ENCODE measurements at places on chromosomes 6 and 20. TPM values are rescaled to one million over a fixed set of nuclear protein-coding genes. Genes with fewer than 3 reads are reported as not detected.
A peak's percentile ranks its signal among the peaks of the same experiment; 100 is the strongest.

GRCh38 chr6:112539355-112539754 is 192.2 kb downstream of the RFPL4B start:
- no peak for DNase-seq

- no peak for DNase-seq
These were observed 140.5 kb downstream of the BTBD3 start for GRCh38 chr20:12058216-12058615.

DNA sequence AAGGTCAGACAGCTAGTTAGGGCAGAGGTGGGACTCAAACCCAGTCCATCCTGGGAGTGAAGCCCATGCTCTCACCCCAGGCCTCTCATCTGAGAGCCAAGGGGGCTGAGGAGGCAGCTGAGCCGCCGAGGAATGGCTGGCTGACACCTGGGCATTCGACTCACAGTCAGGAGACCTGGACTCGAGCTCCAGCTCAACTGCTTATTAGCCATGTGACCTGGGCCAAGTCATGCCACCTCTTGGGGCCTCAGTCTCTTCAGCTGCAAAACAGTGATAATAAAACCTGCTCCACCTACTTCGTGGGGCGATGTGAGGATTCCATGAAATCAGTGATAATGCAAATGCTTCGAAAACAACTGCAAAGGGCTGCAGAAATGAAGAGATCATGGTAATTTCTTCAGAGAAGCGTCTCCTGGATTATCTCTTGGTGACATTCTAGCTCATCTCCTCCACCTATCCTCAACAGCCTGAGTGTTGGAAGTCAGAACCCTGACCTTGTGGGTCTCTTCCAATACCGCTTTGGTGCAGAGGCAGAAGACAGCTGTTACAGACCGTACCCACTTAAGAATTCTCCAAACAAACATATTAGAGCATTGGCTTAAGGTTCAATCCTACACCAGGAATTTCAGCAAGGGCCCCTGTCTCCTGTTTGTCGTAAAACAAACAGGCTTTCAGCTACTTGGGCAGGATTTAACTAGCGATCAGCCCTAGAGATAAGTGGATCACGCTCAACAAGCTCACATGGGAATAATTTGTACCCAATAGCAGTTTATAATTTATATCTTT is 60.0 kb upstream of the PIM1 start:
- no peak for DNase-seq

DNA sequence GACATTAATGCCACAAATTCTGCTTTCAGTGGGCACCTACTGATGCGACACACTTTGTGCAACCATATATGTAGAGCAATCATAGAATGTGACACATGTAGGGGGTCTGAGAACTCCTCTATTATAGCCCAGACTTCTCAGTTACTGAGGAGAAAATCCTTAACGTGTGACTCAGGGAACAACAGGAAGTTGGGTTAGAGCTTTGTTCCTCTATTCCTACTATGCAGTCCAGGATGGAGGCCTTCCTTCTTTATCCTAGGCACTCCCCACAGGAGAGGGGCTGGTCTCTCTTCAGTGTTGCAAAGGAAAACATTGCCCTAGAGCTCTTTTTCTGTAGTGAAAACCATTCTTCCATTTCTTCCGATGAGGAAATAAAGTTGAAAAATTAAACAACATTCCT is 39.6 kb upstream of the RCAN2 start:
- no peak for DNase-seq

DNA sequence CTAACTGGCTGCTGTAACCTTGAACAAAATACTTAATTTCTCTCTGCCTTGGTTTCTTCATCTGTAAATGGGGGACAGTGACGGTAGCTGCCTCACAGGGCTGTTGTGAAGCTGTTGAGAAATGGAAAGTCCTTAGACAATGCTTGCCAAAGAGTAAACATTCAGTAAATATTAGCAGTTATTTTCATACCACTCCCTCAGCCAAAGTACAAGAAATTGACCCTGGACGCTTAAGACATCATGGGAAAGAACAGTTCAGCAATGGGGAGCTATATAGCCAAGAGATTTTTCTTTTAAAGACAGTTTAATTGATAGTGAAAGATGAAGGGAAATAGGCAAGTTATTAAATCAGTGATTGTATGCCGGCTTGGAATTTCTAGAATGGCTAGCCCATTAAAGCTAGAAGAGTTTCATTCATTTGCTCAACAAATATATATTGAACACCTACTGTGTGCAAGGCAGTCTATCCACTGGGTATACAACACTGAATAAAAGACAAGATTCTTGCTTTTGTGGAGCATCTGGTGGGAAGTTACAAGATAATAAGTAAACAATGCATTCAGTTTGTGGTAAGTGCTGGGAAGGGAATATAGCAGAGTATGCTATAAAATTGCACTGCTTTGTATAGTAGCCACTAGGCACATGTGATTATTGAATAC is 2.0 kb downstream of the CTNNBL1 start:
- no peak for DNase-seq

- no peak for DNase-seq
These were observed 5.1 kb upstream of the MBOAT1 start for GRCh38 chr6:20217324-20217855.

DNA sequence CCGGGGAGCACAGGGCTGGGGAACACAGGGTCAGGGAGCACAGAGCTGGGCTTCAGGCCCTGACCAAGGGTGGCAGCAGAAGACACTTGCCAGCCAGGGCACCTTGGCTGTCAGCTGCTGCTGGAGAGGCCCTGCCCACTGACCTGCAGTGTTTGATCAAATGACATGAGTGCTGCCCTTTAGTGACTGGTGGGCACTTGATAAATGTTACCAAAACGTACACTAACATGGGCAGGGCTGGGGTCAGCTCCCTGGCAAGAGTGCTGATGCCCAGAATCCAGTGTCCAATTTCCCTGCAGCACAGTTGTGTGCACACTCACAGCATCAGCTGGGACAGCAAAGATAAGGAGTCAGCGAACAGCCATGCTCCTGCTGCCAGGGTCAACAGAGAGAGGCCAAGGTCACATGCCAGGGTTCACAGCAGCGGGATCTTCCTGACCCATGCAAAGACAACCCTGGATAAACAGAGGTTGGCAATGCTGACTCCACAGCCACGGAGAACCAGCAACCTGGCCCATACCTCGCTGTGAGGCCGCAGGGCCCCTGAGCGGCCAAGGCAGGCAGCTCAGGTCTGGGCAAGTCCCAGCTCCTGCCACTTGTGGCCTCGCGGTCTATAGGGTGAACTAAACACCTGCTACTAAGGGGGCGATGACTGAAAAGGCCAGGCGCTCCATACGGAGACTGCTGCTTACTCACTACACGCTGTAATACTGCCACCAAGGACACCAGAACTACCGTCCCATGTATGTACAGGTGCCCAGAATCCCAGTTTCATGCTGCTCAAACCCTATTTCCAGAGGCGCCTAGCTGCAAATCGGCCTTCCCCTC is 46.3 kb downstream of the NINL start:
- DNase-seq: peak; percentile 50

GRCh38 chr6:21180155-21180554 is 413.4 kb upstream of the SOX4 start:
- DNase-seq: no peak

- DNase-seq: peak; percentile 68
These were observed 29.0 kb downstream of the SLC12A5 start for GRCh38 chr20:46057856-46058598.

- no peak for DNase-seq
These were observed 47.6 kb downstream of the MRPL14 start for GRCh38 chr6:44079672-44080071.

- DNase-seq: peak; percentile 92
These were observed 658 bp downstream of the RIN2 start for GRCh38 chr20:19758501-19759331.

- DNase-seq: no peak
These were observed 36.1 kb upstream of the FBXO30 start for GRCh38 chr6:145850671-145851070.

DNA sequence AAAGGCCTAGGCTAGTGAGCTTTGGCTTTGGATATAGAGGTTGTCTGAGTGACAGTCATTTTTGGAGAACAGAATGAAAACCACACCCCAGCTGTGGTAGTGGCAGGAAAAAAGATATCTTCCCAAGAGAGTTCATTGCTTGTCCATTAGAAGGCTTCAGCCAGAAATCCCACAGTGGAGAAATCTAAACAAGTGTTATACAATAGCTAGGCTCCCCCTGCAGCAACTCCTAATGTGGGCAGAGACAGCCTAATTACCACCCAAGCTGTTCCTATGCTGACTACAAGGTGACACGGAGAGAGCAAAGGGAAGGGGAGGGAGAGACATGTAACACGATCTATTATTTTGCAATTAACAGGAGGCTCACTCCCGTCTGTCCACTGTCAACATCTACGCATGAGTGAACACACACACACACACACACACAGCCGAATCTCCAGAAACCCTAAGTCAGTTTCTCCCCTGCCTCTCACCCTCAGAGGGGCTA is 147.5 kb upstream of the TCF21 start:
- no peak for DNase-seq

GRCh38 chr6:336159-337114 is 44.1 kb downstream of the DUSP22 start:
- DNase-seq: no peak

DNA sequence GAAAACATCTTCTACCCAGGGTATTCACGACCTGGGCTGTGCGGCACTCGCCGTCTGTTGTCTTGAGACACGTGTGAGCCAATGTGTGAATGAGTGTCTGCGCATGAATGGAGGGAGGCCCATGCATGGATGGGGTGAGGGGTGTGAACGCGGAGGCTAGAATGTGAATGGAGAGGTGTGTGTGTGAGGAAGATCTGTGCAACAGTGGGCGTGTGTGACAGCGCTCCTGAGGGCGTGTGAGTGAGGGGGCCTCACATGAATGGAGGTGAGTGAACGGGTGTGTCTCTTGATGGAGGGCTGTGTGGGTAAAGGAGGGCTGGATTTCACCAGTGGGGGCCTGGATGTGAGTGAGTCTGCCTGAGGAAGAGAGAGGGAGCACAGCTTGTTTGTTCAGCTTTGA is 146.0 kb downstream of the LRFN2 start:
- no peak for DNase-seq

- no peak for DNase-seq
These were observed 7.6 kb upstream of the SLC17A4 start for GRCh38 chr6:25746968-25747367.

- no peak for DNase-seq
These were observed 1152.3 kb upstream of the GJE1 start for GRCh38 chr6:140980265-140980887.

GRCh38 chr6:130602151-130602770 is 224.9 kb upstream of the SMLR1 start:
- no peak for DNase-seq

GRCh38 chr6:170179616-170180324 is 111.1 kb downstream of the DLL1 start:
- DNase-seq: no peak

- peak; percentile 21 for DNase-seq
These were observed 4.1 kb downstream of the FAM210B start for GRCh38 chr20:56362833-56363413.

DNA sequence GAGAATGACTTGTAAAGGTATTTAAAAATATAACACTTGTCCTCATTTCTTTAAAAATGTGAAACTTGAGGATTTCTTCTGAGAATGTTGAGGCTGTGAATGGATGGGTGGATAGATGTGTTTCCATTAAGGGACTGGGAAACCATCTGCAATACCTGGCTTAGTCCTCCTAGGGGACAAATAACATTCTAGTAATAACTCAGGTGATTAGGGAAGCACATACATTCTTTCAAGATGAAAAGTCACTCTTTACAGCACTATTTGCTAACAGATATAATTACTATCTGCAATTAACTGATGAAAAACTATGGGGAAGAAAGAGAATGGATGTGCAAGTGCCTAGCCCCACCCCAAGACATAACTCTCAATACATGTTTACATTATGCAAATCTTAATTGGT is 542.3 kb downstream of the CD83 start:
- DNase-seq: no peak

- DNase-seq: no peak
These were observed 24.4 kb upstream of the FKBP1A start for GRCh38 chr20:1417273-1417672.

GRCh38 chr6:25608558-25609174 is 43.3 kb upstream of the SCGN start:
- no peak for DNase-seq

- no peak for DNase-seq
These were observed 69.9 kb downstream of the AFDN start for GRCh38 chr6:167896648-167897047.

DNA sequence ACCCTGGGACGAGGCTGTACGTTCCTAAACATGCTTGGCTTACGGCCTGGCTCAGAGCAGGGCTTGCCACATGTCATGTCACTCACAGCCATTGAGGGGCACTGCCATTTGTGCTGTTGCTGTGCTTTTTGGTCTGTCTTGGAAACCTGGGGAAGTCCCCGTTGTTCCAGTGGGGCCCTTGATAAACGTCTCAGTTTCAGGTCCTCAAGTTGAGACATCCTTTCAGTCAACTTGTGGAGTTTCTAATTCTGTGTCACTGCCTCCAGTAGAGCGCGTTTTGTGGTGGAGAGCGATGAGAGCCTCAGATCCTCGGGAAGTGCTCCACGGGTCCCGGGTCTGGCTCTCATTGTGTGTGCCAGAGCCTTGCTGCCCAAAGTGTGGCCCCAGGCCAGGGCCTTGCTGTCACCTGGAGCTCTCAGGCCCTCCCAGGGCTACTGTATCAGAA is 43.0 kb upstream of the CCR6 start:
- DNase-seq: no peak

DNA sequence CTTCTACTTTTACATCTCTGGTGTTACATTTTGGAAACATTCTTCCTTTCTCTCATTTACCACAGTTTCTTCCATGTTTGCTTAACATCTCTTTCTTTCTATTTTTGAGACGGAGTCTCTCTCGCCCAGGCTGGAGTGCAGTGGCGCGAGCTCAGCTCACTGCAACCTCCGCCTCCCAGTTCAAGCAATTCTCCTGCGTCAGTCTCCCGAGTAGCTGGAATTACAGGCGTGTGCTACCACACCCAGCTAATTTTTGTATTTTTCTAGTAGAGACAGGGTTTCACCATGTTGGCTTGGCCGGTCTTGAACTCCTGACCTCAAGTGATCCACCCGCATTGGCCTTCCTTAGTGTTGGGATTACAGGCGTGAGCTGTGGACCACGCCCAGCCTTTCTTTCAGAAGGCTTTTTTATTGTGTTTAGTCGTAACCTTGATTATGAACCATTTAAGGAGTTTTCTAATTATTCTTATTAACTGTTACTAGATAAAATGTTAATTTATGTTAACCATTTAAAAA is 27.8 kb downstream of the MAP3K4 start:
- DNase-seq: no peak

DNA sequence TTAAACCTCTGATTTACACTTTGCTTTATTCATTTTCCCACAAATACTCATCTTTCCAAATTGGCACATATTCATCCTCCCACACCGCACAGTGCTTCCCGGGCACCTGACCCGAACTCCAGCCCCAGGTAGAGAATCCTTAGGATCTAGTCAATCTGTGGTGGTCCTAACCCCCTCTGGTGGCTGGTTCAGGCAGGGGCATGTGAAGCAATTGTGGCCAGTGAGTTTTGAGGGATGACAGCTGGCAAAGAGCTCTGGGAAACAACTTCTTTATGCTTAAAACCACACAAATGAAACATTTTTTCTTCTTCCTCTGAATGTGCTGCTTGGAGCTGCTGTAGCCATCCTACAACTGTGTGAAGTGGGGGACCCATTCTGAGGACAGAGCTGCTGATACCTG is 54.7 kb downstream of the ELOVL5 start:
- no peak for DNase-seq

The C20orf144 gene
- not detected for total RNA-seq

The COX4I2 gene
- total RNA-seq: 17.1 TPM

The CFAP61 gene
- total RNA-seq: 10.5 TPM

The UNC5CL gene
- total RNA-seq: 2.0 TPM

The VGLL2 gene
- not detected for total RNA-seq

The SLX4IP gene
- total RNA-seq: 6.0 TPM

The ZNF165 gene
- 2.4 TPM for total RNA-seq

The FILIP1 gene
- total RNA-seq: 31.4 TPM
